NCI-H2227 treated with DMSO at 0.1 percent for 48 hours (cell line): ENCODE measurements at places on chromosomes 5 and 9.

DNA sequence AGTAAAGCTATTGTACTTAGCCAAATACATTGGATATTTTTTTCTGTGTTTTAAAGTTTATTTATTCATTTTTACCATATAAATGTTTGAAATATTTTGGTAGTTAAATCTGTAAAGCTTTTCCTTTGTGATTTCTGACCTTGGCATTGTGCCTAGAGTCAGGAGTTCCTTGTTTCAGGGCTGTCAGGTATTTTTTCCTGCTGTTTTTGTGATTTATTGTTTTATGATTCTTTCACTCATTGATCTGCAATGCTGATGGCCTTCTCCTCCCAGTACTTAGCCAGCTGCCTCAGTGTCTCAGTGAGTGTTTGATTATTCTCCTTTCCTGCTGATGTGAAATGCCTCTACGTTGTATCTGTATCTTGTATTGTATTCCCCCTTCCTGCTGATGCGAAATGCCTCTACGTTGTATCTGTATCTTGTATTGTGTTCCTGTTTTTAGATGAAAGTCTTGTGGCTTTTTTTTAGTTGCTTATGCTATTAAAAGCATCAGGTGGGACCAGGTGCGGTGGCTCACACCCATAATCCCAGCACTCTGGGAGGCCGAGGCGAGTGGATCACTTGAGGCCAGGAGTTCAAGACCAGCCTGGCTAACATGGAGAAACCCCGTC is 61.0 kb downstream of the EHMT1 start:
- DNase-seq = no peak

GRCh38 chr9:80964914-80965313 is 724.4 kb downstream of the TLE1 start:
- DNase-seq = peak; percentile 88

- DNase-seq = no peak
Observed at GRCh38 chr5:135220394-135221186, 178.4 kb downstream of the MACROH2A1 start.

- DNase-seq = no peak
Observed at GRCh38 chr9:121156263-121156731, 45.4 kb downstream of the RAB14 start.

GRCh38 chr5:35656721-35657120 is 39.1 kb downstream of the SPEF2 start:
- no peak for DNase-seq

- no peak for DNase-seq
Observed at GRCh38 chr5:139690064-139690802, 42.1 kb downstream of the CXXC5 start.

DNA sequence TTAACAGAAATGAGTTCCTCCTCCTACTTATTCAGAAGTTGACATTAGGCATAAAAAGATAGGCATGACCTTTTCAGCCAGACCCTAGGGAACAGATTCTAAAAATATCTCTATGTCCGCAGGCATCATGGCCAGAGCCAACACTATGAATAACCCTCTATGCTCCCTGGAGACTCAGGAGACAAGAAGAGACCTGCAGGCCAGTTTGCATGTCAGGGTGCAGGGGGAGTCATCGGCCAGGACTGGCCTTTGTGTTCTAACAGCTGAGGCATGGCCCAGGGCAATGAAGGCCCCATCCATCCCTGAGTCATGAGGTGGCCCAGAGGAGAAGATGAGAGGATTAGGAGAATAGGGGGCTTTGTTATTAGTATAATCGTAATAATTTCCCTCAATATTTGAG is 93.8 kb downstream of the TMEM215 start:
- no peak for DNase-seq

- no peak for DNase-seq
Observed at GRCh38 chr5:158654415-158654814, 445.3 kb downstream of the EBF1 start.
